ENCODE measurements at places on chromosomes 11 and 22.

DNA sequence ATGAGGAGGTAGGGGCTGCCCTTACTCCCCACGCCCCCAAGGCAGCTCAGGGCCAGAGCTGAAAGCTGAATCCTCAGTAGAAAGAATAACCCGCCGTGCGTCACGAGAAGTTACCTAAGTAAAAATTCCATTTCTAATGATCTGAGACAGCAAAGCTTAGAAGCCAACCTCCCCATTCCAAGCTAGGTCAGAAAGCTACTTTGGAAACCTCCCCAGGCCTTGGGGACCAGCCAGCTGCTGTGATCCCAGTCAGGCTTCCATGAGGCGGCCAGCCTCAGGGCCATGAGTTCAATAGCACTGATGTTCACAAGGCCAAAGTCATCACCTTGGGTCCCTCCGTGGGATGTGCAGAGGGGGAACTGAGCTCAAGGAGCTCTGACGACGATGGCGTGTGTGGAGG is 6.9 kb downstream of the SHISAL1 start:
- no peak for DNase-seq

GRCh38 chr22:21026783-21027692 is 5.3 kb downstream of the SLC7A4 start:
- DNase-seq, result no peak

DNA sequence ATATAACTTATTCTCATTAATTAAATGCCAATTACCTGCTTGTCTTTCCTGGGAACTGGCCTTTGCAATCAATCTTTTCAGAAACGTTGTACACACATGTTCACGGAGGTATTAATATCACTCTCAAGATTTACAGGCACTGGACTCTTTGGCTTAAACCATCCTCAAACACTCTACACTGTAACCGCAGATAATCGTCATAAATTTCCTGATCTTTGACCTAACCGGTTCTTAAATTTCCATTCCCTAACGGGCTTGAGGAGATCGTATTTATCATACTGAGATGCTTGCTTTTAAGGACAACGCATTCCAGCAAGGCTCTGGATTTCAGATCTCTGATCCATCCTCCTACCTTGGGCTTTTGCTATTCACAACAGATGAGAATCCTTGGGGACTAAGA is 72.8 kb downstream of the ARL14EP start:
- DNase-seq, result no peak

GRCh38 chr22:37643225-37643847 is 3.9 kb downstream of the SH3BP1 start:
- DNase-seq, result no peak

- DNase-seq, result no peak
Observed at GRCh38 chr11:47152953-47153950, 23.4 kb downstream of the ARFGAP2 start.

GRCh38 chr11:115645631-115646317 is 141.6 kb upstream of the CADM1 start:
- DNase-seq, result no peak

- no peak for DNase-seq
Observed at GRCh38 chr11:96338910-96339705, 3.9 kb downstream of the MAML2 start.

DNA sequence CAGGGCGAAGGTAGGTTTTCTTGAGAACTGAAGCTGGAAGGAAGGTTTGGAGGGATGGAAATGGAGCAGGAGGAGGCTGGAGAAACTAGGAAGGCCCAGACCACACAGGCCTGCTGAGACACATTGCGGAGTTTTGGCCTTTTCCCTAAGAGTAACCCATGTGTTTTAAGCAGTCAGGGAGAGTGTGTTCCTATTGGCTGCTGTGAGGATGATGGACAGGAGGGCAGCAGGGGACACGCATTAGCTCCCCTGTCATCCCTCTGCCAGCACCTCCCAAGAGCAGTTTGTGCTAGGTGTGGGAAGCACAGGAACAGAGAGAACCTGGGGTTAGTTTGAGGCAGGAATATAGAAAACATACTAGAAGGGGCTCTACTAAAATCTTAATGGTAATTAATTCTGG is 842.1 kb downstream of the TBC1D22A start:
- DNase-seq, result no peak

GRCh38 chr22:47388331-47388730 is 625.9 kb downstream of the TBC1D22A start:
- no peak for DNase-seq

DNA sequence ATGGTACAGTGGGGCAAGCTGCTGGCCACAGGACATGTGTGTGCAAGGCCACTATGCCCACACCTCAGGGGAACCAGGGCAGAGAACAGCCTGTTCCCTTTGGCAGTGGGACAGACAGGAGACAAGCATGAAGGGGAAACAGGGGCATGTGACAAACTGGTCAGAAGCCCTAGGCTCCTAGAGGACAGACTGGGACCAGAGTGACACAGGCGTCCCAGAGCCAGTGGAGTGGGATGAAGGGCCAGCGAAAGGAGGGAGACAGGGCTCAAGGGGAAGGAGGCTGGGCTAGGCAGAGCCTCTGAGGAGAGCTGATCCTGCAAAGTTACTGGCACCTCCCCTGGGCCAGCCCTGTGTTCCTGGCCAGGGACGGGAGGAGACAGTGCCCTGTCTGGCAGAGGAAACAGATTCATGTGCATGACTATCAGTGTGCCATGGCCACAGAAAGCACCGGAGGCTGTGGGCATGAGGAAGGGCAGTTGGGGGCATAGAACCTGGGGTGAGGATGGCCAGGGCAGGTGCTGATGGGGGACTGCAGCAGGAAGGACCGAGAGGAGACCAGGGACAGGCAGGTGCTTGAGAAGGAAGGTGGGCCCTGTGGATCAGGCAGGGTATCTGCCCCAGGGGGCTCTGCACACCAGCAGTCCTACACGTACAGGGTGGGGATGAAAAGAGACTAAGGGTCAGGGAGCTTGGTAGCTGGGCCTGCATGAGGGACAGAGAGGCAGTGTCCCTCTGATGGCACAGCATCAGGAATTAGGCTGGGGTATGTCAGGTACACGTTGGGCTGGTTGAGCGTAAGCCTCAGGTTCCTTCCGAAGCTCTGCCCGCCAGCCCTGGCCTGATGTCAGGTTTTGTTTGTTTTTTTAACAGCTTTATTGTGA is 9.8 kb downstream of the DERL3 start:
- DNase-seq, result no peak

GRCh38 chr11:44684859-44685281 is 41.9 kb upstream of the TSPAN18 start:
- no peak for DNase-seq

- no peak for DNase-seq
Observed at GRCh38 chr11:75350743-75351540, 519 bp downstream of the ARRB1 start.

DNA sequence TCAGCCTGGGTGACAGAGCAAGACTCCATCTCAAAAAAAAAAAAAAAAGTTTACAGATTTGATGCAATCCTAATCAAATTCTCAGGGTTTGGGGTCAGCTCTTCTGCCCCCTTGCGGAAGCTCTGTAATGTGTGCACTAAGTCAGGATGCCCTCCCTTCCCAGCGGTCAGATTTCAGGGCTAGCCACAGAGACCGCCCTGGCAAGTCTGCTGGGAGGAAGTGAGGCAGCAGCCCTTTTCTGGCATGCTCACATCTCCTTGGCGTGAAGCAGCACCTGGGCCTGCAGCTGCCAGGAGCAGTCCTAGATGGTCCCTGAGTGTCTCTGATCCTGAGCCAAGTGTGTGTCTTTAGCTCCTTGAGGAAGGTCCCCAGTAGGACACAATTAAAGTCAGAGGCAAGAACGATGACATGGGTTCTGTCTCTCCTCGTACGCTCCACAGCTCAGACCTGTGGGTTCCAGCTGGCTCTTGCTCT is 10.9 kb upstream of the APOBEC3C start:
- DNase-seq, result no peak

GRCh38 chr22:36757668-36758211 is 18.2 kb downstream of the IFT27 start:
- peak; percentile 7 for DNase-seq
